ENCODE measurements at places on chromosomes 6 and 20.

DNA sequence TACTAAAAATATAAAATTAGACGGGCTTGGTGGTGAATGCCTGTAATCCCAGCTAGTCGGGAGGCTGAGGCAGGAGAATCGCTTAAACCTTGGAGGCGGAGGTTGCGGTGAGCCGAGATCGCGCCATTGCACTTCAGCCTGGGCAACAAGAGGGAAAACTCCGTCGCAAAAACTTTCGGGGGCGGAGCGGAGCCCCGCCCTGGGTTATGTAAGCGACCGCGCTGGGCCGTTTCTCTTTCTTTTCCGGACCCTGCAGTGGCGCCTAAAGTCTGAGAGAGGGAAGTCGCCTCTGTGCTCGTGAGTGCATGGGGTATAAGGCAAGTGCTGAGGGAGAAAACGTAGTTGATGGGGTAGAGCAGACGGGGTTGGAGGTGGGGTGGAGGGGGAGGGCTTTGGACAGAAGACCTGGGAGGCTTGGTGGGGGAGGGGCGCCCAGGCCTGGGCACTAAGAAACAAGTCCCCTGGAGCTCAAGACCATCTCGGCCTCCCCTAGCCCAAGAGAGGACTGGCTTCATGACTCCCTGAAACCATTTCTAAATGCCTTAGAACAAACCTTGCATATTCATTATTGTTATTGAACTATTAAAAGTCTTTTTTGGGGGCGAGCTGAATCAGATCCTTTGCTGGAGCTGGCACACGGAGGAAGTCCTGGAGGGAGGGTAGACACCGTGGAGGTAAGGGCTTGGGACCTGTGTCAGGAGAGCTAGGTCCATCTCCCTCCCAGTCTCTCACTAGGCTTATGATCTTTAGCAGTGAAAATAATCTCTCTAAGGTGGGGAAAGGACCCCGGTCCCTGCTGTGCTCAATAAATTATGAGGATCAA is 2.7 kb upstream of the MICA start:
- DNase-seq = no peak

DNA sequence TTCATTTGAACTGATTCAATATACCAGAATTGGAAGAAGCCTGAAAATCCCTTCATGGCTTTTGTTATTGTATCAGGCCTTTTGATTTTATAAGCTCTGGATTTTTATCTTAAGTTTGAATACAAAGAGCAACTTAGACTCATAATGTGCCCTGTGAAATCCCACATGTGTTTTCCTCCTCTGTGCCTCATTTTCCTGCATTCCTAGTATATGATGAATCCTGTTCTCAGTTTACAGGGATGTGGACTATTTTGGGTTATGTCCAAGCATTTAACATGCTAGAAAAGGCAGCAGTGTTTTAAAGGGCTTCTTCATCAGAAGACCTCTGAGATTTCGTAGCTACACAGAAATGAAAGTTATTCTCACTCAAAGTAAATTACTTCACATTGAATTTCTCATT is 455.0 kb downstream of the RFPL4B start:
- no peak for DNase-seq

GRCh38 chr6:118764766-118765165 is 113.4 kb upstream of the CEP85L start:
- DNase-seq = no peak

DNA sequence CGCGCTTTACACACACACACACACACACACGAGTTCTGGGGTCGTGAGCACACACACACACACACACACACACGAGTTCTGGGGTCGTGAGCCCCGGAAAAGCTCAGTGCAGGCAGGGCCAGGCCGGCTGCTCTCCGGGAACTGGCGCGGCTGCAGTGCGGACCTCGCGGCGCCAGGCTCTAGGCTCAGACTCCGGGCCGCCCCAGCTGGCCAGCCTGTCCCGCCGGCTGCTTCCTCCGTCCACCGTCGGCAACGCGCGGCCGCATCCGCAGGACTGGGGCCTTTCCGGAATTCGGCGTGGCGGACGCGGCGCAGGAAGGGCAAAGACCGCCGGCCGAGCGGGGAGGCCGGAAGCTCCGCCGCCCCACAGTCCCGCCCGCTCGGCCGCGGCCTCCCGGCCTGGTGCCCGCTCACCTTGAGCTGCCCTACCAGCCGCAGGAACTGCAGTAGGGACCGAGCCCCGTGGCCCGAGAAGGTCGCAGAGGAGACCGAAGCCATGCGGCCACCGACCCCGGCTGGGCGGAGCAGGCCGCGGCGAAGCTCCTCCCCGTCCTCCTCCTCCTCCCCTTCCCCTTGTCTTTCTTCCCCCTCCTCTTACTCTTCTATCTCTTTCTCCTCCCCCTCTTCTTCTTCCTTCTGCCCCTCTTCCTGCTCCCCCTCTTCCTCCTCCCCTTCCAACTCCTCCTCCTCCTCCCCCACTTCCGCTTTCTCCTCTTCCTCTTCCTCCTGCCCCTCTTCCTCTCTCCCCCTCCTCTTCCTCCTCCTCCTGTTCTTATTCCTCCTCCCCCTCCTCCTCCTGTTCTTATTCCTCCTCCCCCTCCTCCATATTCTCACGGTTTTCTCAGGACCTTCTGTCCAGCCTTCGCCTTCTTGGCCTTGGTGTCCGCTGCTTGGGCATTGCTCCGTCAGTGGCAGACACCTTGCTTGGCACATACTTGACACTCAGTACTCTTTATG is at the start of gene HDDC2:
Gene HDDC2, minus strand, starts transcription at position 533 of the 957 bp plus-strand sequence. Its CDS starts 35 bp downstream, at position 498.
- peak; percentile 72 for DNase-seq

- peak; percentile 41 for DNase-seq
Measured at GRCh38 chr6:3592371-3592941, 135.6 kb upstream of the SLC22A23 start.

- no peak for DNase-seq
Measured at GRCh38 chr6:3347247-3347646, 88.5 kb downstream of the PSMG4 start.

All from Caco-2 (cell line).